ENCODE measurements at places on chromosomes 4 and X. TPM values are rescaled to one million over a fixed set of nuclear protein-coding genes. Genes with fewer than 3 reads are reported as not detected.

GRCh38 chrX:133495464-133496391 is 80.4 kb upstream of the GPC4 start:
- H3K27ac ChIP-seq, result no peak overlapping the region
- no peak overlapping the region for H3K4me3 ChIP-seq
- no peak for DNase-seq
- no peaks in the 10 kb centered on the region for H3K27me3 ChIP-seq
- no peaks in the 10 kb centered on the region for H3K36me3 ChIP-seq

- H3K4me3 ChIP-seq, result no peak overlapping the region
- H3K27ac ChIP-seq, result no peak overlapping the region
- no peaks in the 10 kb centered on the region for H3K27me3 ChIP-seq
- H3K36me3 ChIP-seq, result no peaks in the 10 kb centered on the region
Observed at GRCh38 chrX:74890676-74891430, 34.4 kb downstream of the NEXMIF start.

The NSG1 gene
- total RNA-seq, result not detected

- H3K36me3 ChIP-seq, result no peaks in the 10 kb centered on the region
- no peak overlapping the region for H3K27ac ChIP-seq
- H3K4me3 ChIP-seq, result no peak overlapping the region
- no peak for DNase-seq
Observed at GRCh38 chr4:7910263-7910896, 29.3 kb downstream of the AFAP1 start.

- peaks cover 4% of the 10 kb centered on the region for H3K4me1 ChIP-seq
- H3K27me3 ChIP-seq, result no peaks in the 10 kb centered on the region
- no peak for DNase-seq
Observed at GRCh38 chr4:73311428-73311827, 52.8 kb upstream of the ANKRD17 start.

- peaks cover 22% of the 10 kb centered on the region for H3K27me3 ChIP-seq
- no peaks in the 10 kb centered on the region for H3K4me1 ChIP-seq
- H3K27ac ChIP-seq, result no peak overlapping the region
Observed at GRCh38 chr4:8866421-8866820, 5.2 kb downstream of the HMX1 start.

GRCh38 chr4:150005537-150005936 is 72.7 kb upstream of the DCLK2 start:
- no peak overlapping the region for H3K4me3 ChIP-seq
- H3K36me3 ChIP-seq, result no peaks in the 10 kb centered on the region
- no peak for DNase-seq
- no peaks in the 10 kb centered on the region for H3K27me3 ChIP-seq
- no peaks in the 10 kb centered on the region for H3K4me1 ChIP-seq
- no peak overlapping the region for H3K27ac ChIP-seq

The ADH7 gene
- not detected for total RNA-seq

The F8A3 gene
- not detected for total RNA-seq

GRCh38 chr4:150387981-150388380 is 194.0 kb upstream of the MAB21L2 start:
- H3K4me1 ChIP-seq, result no peaks in the 10 kb centered on the region
- H3K4me3 ChIP-seq, result no peak overlapping the region
- H3K27ac ChIP-seq, result no peak overlapping the region
- DNase-seq, result no peak
- H3K36me3 ChIP-seq, result no peaks in the 10 kb centered on the region
- H3K27me3 ChIP-seq, result no peaks in the 10 kb centered on the region

The ATP1B4 gene
- total RNA-seq, result not detected

- no peak overlapping the region for H3K4me3 ChIP-seq
- no peak for DNase-seq
- H3K27ac ChIP-seq, result no peak overlapping the region
- no peaks in the 10 kb centered on the region for H3K27me3 ChIP-seq
- H3K4me1 ChIP-seq, result peaks cover 35% of the 10 kb centered on the region
Observed at GRCh38 chr4:33078145-33078544, 2358.0 kb downstream of the PCDH7 start.

The KLB gene
- 23.6 TPM for total RNA-seq

The SLC10A4 gene
- not detected for total RNA-seq

DNA sequence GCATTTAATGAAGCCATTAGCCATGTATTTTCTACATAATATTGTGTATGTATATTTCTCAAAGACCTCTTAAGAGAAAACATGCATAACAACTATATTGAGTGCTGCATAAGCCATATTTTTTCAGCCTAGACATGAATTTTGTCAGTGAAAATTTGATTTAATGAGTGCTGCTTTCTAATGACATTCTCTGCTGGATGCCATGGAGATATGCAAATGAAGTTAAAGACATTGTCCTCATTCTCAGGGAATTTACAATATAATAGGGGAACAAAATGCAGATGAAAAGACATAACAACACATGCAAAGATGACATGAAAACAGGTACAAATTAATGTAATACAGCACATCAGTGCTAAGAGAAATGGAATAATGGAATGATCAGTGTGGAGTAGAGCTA is 118.7 kb downstream of the ATOH1 start:
- H3K4me3 ChIP-seq, result no peak overlapping the region
- H3K27ac ChIP-seq, result no peak overlapping the region
- no peak for DNase-seq
- no peaks in the 10 kb centered on the region for H3K27me3 ChIP-seq

- no peak overlapping the region for H3K4me3 ChIP-seq
- no peak overlapping the region for H3K27ac ChIP-seq
- H3K27me3 ChIP-seq, result peaks cover 43% of the 10 kb centered on the region
Observed at GRCh38 chr4:84504821-84505220, 5.7 kb upstream of the NKX6-1 start.

The GIMD1 gene
- total RNA-seq, result not detected

- no peaks in the 10 kb centered on the region for H3K4me1 ChIP-seq
- no peaks in the 10 kb centered on the region for H3K36me3 ChIP-seq
- H3K27ac ChIP-seq, result no peak overlapping the region
- H3K4me3 ChIP-seq, result peak overlapping the region; percentile 65
Observed at GRCh38 chrX:150361777-150362351, 1.3 kb upstream of the MAMLD1 start.

DNA sequence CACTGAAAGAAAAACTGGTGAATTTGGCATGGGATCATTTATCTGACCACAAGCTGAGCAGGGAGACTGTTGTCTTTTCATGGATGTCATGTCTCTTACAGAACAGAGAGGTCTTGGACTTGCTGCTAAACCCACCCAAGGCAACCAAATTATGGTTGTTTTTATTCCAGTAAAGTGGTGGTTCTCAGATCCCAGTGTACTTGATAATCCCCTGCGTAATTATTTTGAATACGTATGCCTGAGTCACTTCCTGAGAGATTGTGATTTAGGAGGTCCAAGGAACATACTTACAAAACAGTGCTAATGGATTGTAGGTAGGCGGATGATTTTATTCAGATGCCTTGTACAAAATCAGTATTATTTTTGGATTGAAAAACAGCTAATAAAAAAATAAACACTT is 585.6 kb downstream of the IL1RAPL1 start:
- no peaks in the 10 kb centered on the region for H3K4me1 ChIP-seq
- H3K4me3 ChIP-seq, result no peak overlapping the region
- H3K36me3 ChIP-seq, result no peaks in the 10 kb centered on the region

The GRIPAP1 gene
- 32.1 TPM for total RNA-seq

DNA sequence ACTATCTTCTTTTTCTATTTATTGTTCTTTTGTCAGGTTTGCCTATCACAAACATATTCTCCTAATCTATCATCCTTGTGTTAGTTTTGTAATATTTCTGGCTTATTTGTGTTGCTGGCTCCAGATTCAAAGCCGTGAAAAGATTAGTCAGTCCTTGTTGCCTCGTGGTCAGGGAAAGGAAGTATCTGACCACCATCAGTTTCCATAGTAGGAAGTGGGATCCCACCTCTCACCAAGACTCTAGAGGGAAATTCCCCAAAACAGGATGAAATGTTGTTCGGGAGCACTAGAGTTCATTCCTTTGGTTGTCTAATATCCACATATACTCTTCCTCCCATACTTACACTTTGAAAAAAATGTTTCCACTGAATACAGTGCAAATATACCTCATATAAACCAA is 131.0 kb upstream of the HUWE1 start:
- DNase-seq, result no peak
- no peak overlapping the region for H3K4me3 ChIP-seq
- H3K36me3 ChIP-seq, result no peaks in the 10 kb centered on the region
- H3K27ac ChIP-seq, result no peak overlapping the region
- no peaks in the 10 kb centered on the region for H3K4me1 ChIP-seq

DNA sequence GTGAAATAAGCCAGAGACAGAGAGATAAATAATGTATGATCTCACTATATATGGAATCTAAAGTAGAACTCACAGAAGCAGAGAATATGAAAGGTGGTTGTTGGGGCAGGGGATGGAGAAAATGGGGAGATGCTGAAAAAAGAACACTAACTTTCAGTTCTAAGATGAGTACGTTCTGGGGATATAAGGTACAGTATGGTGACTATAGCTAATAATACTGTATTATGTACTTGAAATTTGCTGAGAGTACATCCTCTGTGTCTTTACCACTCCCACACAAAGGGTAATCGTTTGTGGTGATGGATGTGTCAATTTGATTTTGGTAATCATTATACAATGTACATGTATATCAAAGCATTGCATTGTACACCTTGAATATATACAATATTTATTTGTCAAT is 6.6 kb downstream of the FBXL5 start:
- H3K36me3 ChIP-seq, result no peaks in the 10 kb centered on the region
- no peak overlapping the region for H3K27ac ChIP-seq
- H3K4me1 ChIP-seq, result peaks cover 55% of the 10 kb centered on the region
- H3K27me3 ChIP-seq, result no peaks in the 10 kb centered on the region
- DNase-seq, result no peak

GRCh38 chr4:3305610-3306371 is 13.0 kb downstream of the RGS12 start:
- peak; percentile 13 for DNase-seq
- no peaks in the 10 kb centered on the region for H3K27me3 ChIP-seq
- no peaks in the 10 kb centered on the region for H3K36me3 ChIP-seq
- H3K27ac ChIP-seq, result no peak overlapping the region

DNA sequence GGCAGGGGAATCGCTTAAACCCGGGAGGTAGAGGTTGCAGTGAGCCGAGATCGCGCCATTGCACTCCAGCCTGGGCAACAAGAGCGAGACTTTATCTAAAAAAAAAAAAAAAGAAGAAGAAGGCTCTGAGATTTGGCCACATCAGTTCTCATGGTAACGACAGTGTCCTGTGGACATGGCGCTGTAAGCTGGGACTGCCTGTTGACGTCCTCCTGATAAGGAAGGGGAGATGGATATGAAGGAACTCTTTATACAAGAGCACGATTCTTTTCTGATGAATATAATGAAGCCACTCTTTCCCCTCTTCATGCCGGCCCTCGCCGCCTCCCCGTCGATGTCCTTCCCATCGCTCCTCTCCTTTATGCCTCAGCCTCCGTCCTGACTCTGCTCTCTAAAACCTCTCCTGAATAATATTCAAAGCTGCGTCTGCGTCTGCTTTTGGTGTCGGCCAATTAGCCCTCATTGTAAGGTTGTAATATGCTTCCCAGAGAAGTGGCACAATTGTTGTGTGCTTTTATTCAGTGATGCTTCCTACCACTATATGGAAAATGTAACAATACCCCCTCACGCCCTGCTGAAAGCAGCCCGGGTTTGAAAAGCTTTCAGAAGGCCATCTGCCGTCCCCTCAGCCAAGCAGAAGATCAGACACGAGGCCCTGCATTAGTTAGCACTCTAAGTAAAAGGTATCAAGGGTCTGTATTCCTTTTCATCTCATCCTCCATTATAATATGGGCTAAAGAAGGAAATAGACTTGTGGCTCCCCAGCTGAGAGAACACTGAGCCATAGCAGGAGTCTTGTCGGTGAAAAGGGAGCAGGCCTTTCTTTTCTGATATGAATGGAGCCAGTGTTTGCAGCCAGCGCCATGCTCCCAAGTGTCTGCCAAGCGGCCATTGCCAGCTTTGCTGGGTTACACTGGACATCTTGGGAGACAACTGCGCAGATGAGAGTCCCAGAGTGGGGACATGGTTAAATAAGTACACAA is 22.1 kb upstream of the SCOC start:
- DNase-seq, result no peak
- H3K27ac ChIP-seq, result no peak overlapping the region
- no peaks in the 10 kb centered on the region for H3K36me3 ChIP-seq
- H3K27me3 ChIP-seq, result no peaks in the 10 kb centered on the region

DNA sequence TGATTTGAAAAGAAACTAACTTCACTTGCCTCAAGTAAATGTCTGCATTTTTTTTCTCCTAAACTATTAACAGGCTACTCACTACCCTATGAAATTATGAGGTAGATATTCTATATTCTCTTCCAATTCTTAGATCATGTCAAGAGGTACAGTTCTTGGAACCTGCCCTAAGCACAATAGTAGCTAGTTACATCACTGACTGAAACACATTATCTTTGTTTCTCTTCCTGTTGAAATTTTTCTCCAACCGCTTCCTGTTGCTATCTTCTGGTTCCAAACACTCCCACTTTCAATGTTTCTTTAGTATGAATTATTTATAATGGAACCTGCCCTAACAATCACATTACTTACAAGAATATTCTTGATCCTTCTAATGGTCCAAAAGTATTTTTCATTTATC is 5.0 kb upstream of the BANK1 start:
- no peaks in the 10 kb centered on the region for H3K27me3 ChIP-seq
- no peaks in the 10 kb centered on the region for H3K4me1 ChIP-seq
- DNase-seq, result no peak

The IBSP gene
- not detected for total RNA-seq

- H3K27ac ChIP-seq, result no peak overlapping the region
- H3K4me1 ChIP-seq, result no peaks in the 10 kb centered on the region
- H3K4me3 ChIP-seq, result no peak overlapping the region
- H3K27me3 ChIP-seq, result no peaks in the 10 kb centered on the region
- H3K36me3 ChIP-seq, result no peaks in the 10 kb centered on the region
- DNase-seq, result no peak
Observed at GRCh38 chrX:123884809-123885408, 25.1 kb downstream of the XIAP start.

The GPRASP1 gene
- 1.8 TPM for total RNA-seq

The SPANXN4 gene
- not detected for total RNA-seq

DNA sequence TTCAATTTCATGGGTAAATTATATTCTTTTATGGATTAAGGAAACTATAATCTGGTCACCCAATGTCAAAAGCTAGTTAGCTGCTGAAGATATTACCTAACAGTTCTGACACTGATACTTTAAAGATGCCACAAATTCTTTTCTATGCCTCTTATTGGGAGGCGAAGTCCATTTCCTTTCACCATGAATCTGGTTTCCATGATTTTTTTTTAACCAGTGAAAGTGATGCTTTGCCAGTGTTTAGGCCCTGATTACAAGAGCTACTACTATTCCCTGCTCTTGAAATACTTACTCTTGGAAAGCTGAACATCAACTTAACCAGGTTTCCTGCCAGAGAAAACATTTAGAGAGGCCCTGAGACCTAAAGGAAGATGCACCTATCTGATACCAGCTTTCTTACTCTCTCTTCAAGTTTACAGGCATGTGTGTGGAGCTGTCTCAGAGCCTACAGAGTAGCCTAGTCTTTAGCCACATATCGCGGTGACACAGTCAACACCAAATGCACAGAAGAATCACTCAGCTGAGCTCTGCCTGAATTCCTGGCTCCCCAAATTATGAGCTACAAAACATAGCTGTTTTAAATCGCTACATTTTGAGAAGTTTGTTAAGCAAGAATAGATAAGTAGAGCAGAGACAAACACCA is 1280.8 kb downstream of the PCDH7 start:
- H3K36me3 ChIP-seq, result no peaks in the 10 kb centered on the region
- H3K4me3 ChIP-seq, result no peak overlapping the region
- no peaks in the 10 kb centered on the region for H3K27me3 ChIP-seq
- H3K27ac ChIP-seq, result no peak overlapping the region

The MEPE gene
- total RNA-seq, result not detected

The PGAM4 gene
- not detected for total RNA-seq

The ADH1C gene
- total RNA-seq, result 593 TPM
